Hippocampal formation (tissue), 2 donors: ENCODE measurements at places on chromosomes 7 and 10.

DNA sequence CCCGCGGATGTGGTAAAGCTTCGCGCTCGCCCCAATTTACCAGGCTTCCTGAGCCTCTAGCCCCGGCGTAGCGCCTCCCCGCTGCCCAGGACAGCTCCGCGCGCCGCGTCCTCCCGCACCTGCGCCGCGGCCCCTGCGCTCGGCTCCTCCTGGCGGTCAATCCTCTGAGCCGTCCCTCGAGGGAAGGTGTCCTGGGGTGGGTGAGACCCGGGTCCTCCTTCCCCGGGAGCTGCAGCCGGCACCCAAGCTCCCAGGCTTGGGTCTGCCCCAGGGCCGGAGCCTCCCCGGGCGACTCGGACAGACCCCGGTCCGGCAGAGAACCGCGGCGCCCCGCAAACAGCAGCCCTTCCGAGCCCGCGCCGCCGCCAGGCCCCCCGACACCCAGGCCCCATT is 512 bp downstream of the OSBPL3 start:
- DNase-seq: peak; percentile 39

GRCh38 chr7:140435252-140435895 is 31.5 kb downstream of the RAB19 start:
- no peak for DNase-seq

- no peak for DNase-seq
Measured at GRCh38 chr10:91909117-91909677, at the start of gene FGFBP3. Gene FGFBP3, minus strand, starts transcription at chr10:91909486. Its CDS starts 517 bp downstream, at chr10:91908969.

- DNase-seq: peak; percentile 37
Measured at GRCh38 chr10:91798649-91799611, 704 bp downstream of the TNKS2 start.

DNA sequence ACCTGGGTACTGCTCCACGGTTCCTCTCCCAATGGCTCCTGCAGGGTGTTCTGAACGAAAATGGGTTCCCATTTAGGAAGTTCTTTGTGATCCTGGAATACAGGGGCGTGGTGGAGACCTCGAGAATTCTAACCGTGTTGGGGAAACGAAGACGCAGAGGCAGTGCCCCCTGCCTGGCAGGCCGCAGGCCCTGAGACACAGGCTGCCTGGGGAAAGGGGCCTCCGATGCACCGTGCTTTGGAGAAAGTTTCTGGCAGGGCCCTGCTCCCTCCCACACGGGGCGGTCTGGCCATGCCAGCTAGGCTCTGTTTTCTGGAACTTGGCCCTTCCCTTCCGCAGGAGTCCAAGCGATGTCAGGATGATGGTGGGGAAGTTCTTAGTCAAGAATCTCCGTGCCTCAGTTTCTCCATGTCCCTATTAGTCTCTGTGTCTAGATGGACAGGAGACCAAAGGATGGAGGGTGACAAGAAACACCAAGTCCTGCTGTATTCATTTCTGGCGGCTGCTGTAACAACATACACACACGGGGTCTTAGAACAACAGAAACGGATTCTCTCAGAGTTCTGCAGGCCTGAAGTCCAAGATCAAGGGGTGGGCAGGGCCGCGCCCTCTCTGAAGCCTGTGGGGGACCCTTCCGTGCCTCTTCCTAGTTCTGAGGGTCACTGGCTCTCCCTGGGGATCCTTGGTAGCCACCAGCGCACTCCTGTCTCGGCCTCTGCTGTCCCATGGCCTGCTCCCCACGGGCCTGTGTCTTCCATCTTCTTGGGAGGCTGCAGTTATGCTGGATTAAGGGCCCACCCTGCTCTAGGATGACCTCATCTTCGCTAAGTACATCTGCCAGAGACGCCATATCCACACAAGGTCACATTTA is 27.7 kb downstream of the PRKAG2 start:
- DNase-seq: no peak
